Stimulated activated CD4-positive, alpha-beta T cell treated with anti-CD3 and anti-CD28 coated beads, Interleukin-1b, Interleukin-23, amount 100 ng/mL, for 48 hours (primary cell): ENCODE measurements at places on chromosomes 2 and 18.
A peak's percentile ranks its signal among the peaks of the same experiment; 100 is the strongest.

DNA sequence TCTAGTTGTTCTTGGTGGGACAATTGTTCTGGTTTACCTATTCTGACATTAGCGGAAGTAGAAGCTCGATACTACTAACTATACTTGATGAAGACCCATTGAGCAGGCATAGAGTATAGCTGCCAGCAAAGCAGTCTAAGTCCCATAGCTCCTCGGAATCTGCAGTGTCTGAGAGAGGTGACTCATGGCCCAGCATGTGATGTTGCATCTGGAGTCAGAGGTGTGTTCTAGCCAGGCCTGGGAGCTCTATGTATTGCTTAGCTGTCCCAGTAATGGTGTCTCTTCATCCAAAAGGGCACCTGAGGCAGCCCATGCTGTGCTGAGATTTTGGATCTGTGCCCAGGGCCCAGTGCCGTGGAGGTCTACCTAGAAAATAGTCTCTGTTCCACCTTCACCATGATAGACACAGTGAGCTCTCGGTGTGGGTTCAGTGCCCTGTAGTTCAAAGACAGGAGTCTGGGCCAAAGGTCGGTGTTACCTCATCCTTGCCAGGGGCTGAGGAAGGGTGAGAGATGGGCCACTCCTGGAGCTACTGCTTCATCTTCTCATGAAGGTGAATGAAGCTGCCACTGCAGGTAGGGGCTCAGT lies 47.3 kb downstream of the MEX3C start:
- DNase-seq: peak; percentile 31

GRCh38 chr18:13279181-13280069 lies 60.9 kb downstream of the LDLRAD4 start:
- DNase-seq: peak; percentile 48

- DNase-seq: no peak
Measured at GRCh38 chr2:42223067-42223854, 54.1 kb downstream of the EML4 start.

- no peak for DNase-seq
Measured at GRCh38 chr2:116585669-116586327, 1228.7 kb upstream of the DDX18 start.

- DNase-seq: no peak
Measured at GRCh38 chr2:139773720-139774277, 993.6 kb upstream of the NXPH2 start.

GRCh38 chr18:30908381-30908780 lies 134.2 kb downstream of the DSC3 start:
- DNase-seq: no peak

DNA sequence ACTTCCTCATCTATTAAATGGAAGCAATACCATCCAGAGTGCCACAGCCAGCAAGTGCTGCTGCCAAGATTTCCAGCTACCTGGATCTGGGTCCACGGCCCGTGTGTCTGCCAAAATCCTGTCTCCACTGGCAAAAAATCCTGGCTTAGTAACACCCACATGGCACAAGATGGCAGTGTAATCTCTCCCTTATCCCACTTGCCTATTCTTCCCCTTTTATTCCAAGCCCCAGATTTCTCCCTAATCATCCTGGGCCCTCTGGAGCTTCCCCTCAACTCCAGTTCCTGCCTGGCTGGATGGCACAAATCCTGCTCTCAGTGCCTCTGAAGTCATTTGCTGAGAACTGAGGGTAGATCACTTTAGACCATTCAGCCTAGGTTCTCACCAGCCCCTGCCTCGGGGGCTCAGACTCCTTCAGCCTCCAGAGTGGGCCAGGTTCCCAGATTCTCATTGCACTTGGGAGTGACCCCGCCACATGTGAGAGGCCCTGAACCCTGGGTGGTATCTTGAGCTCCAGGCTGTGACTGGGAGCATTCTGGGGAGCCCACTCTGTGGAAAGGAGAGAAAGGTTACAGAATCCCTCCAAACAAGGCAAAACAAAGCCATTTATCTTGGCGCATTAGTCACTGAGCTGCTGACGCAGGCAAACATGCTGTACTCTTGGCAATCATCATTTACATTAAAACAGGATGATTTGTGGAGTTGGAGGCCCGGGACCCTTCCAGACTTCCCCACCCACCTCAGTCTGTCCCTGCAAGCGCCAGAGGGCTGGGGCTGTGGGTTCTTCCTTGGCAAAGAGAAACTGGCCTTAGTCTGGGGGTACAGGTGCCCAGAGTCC lies 325.8 kb downstream of the DYSF start:
- no peak for DNase-seq

DNA sequence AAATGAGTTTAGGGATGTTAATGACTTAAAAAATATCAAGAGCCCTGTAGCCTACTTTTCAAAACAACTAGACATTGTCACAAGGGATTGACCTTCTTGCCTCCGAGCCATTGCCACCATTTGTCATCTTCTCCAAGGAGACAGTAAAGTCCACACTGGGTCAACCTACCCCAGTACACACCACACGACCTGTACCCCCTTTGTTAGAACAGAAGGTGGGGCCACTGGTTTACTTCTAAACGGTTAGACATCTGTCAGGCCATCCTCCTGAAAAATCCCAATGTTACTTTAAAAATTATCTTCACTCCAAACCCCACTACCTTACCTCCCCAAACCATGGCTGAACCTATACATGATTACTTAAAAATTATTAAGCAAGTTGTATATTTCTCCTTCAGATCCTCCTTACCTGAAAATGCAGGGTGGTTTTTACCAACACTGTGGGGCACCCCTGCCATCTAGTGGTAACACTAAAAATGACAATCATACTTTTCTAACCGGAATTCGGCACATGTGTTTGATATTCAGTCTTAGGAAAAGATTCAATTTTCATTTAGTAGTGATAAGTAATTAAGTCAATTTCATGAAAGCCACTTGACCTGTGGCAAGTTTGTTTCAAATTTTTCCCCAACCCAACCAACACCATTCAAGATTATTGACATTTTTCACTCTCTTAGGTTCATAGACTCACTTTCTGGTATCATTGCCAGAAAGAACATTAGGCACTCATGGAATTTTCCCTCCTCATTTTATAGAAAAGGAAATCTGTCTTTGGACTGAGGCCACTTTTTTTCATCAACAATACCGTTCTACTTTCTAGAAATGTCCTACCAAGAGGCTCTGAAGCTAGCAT lies 265.3 kb upstream of the PKDCC start:
- peak; percentile 12 for DNase-seq

DNA sequence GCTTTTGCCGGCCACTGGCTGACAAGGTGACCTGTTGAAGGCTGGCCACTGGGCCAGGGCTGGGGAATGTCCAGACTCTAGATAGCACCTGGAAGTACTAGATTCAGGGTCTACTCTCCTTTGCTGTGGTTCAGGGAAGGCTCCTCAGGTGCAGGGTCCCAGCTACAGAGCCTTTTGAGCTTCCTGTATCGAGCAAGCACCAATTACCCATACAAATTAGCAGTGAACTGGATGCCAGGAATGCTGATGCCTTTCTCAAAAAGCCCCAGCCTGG lies 213.4 kb downstream of the CYP26B1 start:
- DNase-seq: no peak

- no peak for DNase-seq
Measured at GRCh38 chr2:120432293-120432975, 86.5 kb downstream of the INHBB start.

DNA sequence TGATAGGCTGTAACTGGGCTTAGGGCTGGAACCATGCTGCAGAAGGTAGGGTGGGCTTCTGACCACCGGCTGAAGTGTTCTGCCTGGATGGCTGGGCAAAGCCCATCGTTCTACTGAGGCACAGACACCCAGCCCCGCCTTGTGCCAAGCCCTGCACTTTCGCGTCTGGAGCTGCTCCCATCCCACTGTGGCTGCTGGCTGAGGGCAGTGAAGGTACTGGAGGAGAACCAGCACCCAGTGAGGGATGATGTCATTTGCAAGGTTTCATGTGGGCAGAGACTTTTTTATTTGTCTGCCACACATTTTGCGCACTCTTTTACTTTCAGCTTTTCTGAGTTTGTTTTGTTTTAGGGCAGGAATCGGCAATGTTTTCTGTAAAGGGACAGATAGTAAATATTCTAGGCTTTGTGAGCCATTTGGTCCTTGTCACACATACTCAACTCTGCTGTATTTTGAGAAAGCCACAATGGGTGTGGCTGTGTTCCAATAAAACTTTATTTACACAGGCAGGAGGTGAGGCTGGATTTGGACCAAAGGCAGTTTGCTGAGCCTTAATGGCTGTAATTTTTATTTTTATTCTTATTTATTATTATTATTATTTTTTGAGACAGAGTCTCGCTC lies 85.6 kb downstream of the ASB1 start:
- no peak for DNase-seq
